SK-N-SH treated with all-trans-retinoic acid at 6 μM for 48 hours (cell line): ENCODE measurements at places on chromosomes 11 and 22.

DNA sequence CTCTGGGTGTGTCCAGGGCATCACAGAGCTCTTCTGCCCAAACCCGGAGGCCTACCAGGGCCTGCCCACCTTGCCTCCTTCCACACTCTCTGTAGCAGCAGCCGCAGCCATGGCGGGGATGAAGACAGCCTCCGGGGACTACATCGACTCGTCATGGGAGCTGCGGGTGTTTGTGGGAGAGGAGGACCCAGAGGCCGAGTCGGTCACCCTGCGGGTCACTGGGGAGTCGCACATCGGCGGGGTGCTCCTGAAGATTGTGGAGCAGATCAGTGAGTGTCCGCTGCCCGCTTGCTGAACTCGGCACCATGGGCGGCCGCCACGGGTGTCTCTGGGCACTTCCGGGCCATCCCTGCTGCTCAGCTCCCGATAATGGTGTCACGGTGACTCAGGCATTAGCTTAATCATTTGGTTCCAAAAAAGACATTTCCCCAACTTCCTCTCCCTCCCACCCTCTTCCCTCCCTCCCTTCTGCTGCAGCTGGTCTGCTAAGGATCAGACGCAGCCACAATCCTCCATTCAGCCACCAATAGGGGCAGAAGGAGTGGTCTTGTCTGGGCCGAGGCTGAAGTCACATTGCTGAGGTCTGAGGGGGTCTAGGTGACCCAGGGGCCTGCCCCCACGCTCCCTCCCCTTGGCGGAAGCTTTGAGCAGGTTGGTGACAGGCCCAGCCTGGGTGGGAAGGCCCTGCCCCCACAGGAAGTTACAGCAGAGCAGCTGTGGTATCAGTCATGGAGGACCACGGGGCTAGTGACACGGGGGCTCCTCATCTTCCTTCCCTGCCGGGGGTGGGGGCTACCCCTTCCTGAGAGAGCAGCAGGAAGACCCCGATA lies 950 bp downstream of the FERMT3 start:
- ATAC-seq = peak; percentile 29

DNA sequence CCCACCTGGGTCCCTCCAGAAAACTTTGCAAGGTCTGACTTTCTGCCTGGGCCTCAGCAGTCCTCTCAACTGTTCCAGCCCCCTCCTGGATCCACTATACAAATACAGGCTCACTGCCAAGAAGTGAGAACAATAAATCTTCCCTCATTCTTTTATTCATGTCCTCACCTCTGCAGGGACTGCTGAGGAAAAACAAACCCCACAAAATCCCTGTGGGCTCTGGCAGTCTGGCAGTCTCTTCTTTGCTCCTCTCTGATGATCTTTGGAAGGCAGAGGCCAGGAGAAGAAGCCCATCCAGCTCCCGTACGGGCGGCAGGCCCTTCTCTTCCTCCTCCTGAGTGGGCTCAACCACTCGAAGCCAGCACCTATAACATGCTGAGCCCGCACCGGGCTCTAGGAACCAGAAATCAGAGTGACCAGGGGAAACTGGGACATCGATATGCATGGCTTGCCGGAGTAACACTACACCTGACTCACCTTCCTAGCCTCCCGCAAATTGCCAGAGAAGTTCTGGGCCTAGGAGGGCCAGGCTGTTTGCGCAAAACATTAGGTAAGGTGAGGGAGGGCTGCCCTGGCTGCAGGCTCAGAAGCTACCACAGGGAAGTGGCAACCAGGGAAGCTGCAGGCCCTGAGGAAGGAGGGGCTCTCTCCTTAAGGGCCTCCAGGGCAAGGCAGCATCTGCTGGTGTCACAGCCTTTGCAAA lies 24.2 kb downstream of the TMPRSS5 start:
- ATAC-seq = no peak

DNA sequence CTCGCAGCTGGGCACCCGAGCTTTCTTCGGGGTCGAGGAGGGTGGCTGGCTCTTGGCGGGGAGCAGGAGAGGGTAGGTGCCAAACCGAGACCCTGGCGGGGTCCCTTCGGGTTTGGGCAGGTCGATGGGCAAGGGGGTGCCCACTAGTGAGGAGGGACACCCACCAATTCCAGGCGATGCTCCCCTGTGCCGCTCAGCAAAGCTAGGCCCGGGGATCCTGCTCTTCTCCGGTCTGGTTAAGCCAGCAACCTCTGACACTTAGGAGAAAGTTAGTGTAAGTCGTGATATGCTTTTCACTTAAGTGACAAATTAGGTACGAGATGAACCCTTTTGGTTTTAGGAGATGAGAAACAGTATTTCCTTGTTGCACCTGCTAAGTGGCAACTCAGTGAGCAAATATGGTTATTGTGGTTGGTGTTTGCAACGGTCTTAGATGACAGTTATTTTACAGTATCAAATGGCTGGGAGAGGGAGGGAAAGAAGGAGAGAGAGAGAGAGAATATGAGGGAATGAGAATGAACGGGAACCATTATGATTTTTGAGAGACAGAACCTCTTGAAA lies 565 bp downstream of the NUCB2 start:
- peak; percentile 54 for ATAC-seq

- no peak for ATAC-seq
These were observed 937.6 kb downstream of the BRD1 start for GRCh38 chr22:48889887-48890692.

- no peak for ATAC-seq
These were observed 2.4 kb upstream of the ARSA start for GRCh38 chr22:50630376-50630775.

- ATAC-seq = peak; percentile 85
These were observed 35.6 kb downstream of the SERPINH1 start for GRCh38 chr11:75597636-75598035.

GRCh38 chr22:44670220-44670988 lies 31.6 kb upstream of the PRR5 start:
- ATAC-seq = no peak

DNA sequence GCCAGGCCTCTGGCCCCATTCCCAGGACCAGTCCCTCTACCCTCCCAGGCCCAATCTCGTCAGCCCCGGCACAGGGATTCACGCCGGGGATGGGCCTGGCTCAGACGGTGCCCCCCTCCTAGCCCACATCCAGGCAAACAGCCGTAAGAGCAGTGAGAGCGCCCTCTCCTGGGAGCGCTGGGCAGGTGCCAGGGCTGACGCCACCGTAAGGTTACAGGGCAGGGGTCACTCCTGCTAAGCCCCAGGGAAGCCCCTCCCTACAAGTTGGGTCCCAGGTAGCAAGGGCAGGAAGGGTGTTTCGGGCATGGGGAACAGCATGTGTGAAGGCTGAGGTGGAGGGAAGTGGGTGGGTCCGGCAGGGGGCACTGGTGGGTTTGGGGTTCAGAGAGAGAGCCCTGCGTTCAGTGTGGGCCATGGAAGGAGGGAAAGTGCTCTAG lies 19.2 kb upstream of the PPARA start:
- no peak for ATAC-seq

DNA sequence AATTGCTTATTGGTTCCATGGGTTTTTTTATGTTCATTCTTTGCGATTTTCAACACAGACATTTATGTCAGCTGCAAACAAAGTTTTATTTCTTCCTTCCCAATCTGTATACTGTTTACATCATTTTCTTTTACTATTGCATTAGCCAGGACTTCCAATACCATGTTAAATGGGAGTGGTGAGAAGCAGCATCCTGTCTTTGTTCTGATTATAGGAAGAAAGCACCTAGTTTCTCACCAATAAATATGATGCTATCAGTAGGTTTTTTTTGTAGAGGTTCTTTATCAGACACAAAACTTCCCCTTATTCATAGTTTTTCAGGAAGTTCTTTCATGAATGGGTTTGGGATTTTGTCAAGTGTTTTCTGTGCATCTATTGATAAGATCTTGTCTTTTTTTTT lies 28.0 kb upstream of the OR8B8 start:
- no peak for ATAC-seq

DNA sequence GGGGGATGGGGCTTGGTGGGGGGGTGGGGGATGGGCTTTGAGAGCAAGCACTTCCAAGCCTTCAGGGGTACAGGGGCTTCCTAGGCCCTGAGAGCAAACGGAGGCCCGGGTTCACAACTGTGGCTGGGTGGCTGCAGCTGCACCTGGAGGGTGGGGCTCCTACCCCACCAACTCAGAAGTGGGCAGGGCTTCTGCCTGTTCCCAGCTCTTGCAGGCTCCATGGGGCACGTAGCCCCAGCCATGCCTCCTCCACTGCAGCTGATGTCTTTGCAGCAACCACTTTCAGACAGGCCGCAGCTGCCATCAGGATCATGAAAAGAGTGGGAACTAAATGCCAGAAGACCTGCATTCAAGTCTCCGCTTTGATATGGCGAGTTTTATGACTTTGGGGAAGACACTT lies 464.3 kb downstream of the NELL1 start:
- ATAC-seq = no peak

DNA sequence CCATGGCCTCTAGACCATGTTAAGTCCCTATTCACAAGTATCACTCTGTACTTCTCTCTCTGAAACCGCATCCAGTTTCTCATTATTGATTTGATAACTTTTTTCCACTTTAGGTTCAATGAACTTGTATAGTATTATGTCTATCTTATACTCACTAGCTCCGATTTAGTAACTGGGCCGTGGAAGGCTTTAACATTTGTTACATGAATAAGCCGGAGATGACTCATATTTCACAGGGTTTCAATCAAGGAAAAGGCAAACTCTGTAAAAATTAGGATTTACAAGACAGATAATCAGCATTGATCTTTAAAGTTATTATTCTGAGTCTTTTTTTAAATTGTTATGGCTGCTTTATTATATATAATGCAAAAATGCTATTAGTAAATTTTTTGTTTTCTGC lies 662.2 kb upstream of the CNTN5 start:
- ATAC-seq = peak; percentile 45; the same call in 2 of the 3 replicates

DNA sequence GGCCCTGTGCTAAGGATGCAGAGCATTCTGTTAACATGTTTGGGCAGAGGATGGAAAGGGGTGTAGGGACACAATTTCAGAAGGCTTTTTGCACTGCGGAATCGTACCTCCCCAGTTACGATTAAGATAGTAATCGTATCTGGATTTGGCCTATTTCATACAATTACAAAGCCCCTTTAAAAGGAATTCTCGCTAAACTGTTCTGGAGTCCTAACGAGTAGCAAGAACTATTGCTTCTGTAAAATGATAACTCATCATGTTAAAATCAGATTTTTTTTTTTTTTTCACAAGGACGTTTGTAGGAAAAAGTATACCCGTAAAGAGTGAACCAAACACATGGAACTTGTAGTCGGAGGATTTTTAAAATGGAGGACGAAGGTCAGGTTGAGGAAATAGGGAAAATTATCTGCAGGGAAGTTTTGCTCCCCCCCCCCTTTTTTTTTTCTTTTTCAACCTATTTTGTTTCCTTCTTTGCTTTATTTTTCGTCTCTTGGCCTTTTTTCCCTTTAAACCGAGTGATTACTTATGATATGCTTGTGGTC lies 934 bp downstream of the HSD17B12 start:
- no peak for ATAC-seq

DNA sequence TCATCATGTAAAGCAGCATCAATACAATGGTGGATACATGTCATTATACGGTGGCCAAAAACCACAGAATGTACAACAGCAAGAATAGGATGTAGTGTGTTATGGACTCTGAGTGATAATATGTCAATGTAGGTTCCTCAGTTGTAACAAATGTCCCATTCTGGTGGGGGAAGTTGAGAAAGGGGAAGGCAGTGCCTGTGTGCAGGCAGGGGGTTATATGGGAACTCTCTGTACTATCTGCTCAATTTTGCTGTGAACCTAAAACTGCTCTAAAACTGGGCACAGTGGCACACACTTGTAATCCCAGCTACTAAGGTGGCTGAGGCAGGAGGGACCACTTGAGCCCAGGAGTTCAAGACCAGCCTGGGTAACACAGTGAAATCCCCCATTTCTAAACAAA lies 5.9 kb downstream of the CHKA start:
- ATAC-seq = no peak

DNA sequence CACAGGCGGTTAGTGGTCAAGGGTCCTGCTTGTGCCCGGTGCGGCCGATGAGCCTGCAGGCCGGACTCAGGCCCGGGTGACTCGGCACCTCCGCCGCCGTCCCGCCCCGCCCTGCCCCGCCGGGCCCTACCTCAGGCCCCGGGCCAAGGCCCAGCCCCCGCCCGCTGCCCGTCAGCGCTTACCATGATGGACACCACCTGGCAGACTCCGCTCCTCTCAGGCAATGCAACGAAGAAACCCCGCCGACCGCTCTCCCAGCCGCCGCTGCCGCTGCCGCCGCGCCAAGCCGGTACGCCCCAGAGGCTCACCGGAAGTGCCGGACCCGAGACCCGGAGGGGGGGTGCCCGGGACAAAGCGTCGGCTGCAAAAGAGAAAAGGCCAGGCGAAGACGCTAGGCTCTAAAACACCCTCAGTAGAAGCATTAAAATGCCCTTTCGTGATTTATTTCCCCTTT lies at the start of gene UFD1:
TSS of gene UFD1 (minus strand) at position 293 of the 454 bp plus-strand sequence. CDS start at position 185, 108 bp downstream.
- peak; percentile 82 for ATAC-seq

DNA sequence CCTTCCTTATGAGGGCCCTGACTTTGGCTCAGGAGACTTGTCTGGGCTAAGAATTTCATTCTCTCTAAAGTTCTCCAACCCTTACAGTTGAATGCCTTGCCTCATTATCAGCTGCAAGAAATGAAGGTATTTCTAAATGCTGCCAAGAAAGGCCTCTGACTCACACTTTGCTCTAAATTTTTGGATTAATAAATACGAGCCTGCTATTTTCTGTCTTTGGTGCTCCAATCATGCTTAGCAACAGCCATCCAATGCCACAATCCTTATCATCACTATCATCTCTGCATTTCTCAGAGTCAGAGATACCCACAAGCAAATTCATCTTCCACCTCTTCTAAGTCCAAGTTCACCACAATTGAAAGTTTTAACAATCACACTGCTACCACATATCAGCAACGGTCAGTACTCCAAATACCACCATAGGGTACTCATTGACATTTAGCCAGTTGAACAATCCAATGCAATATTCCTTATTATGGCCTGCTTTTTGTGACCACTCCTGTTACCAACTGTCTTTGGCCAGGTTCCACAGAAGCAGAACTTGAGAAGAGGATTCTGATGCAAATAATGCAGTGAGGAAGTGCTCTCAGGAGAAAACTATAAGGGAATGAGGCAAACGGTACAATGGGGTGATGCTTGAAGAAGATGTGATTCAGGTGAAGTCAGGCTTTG lies 5.7 kb downstream of the PATE2 start:
- ATAC-seq = peak; percentile 78

DNA sequence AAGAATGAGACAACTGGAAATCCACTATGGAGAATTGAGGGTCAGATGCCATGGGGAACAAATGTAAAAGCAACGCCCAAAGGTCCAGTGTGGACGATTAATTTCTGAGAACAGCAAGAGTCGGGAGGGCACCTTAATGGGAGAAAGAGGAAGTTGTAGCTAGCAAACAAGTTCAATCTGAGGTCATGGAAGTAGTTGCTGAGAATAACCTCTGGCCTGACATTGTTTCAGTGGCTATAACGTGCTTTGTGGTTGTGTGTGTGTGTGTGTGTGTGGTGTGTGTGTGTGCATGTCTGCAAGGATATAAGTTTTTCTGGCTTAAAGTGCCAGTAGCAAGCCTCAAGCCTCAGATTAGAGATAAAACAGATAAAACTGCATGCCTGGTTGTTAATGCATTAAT lies 1630.1 kb upstream of the TENM4 start:
- no peak for ATAC-seq

DNA sequence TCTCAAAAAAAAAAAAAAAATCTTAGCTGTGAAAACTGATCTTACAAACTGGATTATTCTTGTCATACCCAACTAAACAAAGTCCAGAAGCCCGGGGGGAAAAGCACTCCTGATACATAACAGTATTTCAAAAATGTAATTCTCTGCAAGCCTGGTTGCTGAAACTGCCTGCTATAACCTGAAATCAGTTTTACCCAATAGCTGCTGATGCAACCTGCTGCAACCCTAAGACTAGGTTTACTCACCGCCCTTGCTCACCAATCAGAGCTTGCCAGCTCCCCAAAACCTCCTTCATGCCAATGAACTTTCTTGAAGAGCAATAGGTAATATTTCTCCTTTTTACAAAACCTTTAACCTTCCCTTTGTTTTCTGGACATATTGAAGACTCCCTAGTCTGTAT lies 12.4 kb downstream of the FGF19 start:
- no peak for ATAC-seq
